ENCODE measurements at places on chromosomes 6 and 20.

DNA sequence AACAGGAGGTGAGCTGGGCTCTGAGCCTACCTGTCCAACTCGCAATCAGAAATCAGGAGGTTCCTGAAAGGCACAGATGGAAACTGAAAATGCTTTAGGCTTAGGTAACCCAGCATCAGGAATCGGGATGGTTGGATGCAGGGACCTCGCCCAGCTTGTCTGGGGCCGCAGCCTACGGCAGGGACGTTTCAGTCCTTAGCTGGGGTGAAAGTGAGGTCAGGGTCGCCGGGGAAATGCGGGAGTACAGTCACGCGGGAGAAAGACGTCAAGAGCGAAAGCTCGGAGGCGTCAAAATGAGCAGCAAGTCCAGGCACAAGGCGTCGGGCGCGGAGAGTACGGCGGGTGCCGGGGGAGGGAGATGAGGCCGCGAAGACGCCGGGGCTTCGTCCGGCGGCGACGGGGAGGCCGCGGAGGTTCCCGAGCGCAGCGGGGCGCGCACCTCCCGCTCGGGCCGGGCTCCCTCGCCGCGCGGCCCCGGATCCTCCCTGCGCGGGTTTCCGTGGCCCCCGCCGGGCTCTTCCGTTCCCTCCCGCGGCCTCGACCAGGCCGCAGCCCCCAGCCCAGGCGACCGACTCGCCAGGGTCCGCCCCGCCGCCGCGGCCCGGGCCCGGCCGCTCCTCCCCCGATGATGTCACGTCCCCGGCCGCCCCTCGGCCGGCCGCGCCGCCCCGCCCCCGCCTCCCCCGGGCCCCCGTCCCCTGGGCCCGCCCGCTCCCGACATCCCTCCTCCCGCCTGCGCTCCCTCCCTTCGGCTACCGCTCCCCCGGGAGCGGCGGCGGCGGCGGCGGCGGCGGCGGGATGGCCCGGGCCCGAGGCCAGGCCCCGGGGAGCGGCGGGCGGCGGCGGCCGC, at the start of gene EBF4:
Gene EBF4, plus strand, starts transcription at position 745 of the 850 bp plus-strand sequence. CDS start 866 bp downstream, outside the sequence.
- no peak for DNase-seq

- DNase-seq: no peak
Measured at GRCh38 chr6:24827970-24828369, 29.3 kb upstream of the ARMH2 start.

DNA sequence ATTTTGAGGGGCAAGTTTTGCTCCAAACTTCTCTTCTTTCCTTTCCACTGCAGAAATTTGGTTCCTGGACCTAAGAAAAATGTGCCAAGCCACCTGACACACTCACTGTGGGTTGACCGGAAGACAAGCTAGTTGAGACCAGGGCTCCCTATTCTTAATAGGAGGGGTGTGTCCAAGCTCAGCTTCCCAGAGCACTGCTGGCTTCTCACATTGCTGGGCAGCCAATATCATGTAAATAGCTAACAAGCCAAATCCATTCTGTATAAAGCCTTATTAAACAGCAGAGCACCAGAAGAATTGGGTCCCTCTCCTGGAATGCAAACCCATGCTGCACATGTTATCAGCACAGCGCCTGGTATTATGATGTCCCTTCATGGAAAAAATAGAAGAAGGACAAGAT, 17.0 kb upstream of the SAMD3 start:
- no peak for DNase-seq

DNA sequence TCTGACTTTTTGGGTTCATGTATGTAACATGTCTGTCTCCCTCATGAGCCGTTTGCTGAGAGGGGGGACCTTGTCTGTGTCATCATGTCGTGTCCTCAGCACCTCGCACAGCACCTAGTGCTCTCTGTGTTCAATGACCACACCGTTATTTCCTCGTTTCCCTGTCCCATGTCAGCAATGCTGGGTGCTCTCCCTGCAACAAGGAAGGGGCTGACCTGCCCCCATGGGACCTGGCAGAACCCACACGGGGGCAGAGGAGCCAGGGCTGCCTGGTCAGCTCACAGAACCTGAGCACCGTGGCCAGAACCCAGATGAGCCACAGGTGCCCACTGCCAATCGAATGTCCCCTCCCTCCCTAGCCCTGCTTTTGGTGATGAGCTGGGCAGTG, 7.3 kb downstream of the ADA start:
- no peak for DNase-seq

- DNase-seq: no peak
Measured at GRCh38 chr6:91273729-91274128, 686.9 kb upstream of the MAP3K7 start.

- DNase-seq: no peak
Measured at GRCh38 chr20:61846741-61847419, 218.8 kb downstream of the TAF4 start.

- DNase-seq: no peak
Measured at GRCh38 chr20:44967207-44967807, 995 bp downstream of the STK4 start.

- DNase-seq: no peak
Measured at GRCh38 chr20:10423735-10424134, 10.3 kb downstream of the MKKS start.

- DNase-seq: no peak
Measured at GRCh38 chr20:8535403-8536261, 403.6 kb downstream of the PLCB1 start.
